ENCODE measurements at places on chromosomes 3 and 15.
A peak's percentile ranks its signal among the peaks of the same experiment; 100 is the strongest.

DNA sequence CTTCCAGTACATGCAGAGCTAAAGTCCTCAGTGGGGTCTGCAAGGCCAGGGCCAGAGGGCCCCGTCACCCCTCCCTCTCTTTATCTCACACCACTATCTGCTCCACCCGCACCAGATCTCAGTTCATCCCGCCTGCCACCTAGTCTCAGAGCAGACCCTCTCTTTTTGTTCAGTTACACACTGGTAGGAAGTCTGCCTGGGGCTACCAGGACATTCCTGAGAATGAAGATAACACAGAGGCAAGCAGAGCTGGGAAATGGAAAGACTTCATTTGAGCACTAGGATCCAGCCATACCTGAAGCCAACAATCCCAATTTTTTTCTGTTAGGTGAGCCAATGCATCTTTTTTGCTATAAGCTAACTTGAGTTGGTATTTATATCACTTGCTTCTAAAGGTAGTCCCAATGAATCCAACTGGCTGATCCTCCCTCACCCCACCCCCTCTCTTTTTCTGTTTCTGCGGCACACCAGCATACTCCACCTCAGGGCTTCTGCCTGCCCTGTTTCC is 24.5 kb downstream of the ATP2B2 start:
- DNase-seq = no peak

- no peak for DNase-seq
These were observed 31.5 kb upstream of the MLF1 start for GRCh38 chr3:158539414-158540014.

DNA sequence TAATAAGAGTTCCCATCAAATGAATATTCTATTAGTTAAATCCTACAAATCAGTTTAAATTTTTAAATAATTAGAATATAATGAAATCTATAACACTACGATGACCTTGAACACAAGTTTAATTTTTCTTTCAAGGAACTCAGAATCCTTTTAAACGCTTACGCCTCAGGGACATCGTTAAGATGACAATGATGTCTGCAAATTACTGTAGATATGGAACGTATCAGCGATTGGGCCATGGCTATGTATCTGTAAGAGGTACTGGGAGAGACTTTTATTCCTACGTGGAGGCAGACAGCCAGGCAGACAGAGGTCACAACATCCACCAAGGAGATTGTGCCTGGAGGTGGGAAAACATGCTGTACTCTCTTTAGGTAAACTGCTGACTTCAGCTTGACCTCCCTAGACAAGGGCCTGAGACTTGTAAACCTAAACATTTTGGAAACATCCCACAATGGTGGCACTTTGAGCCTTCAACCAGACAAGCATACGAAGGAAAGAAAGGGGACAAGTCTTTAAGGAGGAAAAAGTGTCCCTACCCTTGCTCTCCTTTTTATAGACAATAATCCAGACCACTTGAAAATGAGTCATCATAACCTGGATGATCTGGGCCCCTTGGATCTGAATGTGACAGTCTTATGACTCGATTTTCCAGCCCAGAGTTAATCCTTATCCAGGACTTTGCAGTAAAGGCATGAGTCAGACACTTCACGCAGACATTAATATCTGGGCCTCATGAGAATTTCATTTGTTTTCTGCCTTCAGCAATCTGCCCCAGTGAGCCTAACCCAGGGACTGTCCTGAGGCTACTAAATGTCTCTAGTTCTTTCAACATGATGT is 6.8 kb upstream of the LDHAL6B start:
- no peak for DNase-seq

DNA sequence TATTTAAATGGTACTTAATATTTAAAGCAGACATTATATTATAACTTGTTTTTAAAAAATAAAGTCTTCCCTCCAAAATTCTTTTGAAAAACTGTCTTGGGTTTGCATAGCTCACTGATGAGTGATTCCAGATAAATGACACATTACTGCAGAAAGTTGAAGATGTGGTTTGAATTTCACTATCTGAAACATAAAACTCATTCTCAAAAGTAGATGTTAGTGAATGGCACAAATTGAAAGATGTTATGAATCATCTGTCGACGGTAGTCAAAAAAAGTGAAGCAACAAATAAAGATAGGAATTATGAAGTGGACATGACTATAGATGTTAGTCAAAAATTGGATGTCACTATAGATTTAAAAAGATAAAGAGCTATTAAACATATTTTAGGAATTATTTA is 280.5 kb downstream of the GAP43 start:
- DNase-seq = no peak

DNA sequence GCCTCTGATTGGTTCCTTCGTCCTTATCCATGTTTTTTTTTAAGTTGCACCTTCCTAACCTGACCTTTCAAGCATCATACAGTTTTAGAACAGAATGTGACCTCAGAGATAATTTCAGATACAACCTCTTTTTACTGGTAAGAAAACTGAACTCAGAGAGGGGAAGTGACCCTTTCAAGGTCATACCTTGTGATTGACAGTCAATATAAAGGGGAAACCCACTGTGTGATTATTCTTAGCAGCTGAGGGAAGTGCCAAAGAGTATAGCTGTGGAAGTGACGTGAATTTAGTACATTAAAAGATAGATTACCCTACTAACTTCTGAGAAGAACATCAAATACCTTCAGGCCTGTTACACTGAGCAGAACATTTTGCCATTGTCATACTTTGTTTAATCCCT is 319.4 kb downstream of the NEK10 start:
- no peak for DNase-seq

- DNase-seq = no peak
These were observed 258.4 kb upstream of the ZNF717 start for GRCh38 chr3:76043746-76044145.

DNA sequence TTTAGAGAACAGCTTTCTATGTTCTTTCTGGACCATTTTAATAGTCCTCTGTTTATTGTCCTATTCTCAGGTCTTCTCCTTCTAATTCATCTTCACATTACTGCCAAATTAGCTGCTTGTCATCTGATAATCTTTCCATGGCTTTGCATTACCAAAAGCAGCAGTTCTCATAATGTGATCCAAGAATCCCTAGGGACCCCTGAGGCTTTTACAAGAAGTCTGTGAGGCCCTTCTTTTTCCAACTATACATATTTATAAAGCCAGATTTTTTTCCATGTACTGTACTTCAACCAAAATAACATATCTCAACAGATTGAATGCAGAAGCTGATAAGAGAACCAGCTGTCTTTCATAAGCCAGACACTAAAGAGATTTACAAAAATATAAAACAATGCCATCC is 162.5 kb upstream of the BFSP2 start:
- DNase-seq = peak; percentile 24

- no peak for DNase-seq
These were observed 47.3 kb downstream of the AQP9 start for GRCh38 chr15:58185439-58185838.

- no peak for DNase-seq
These were observed 424.1 kb upstream of the KCNMB2 start for GRCh38 chr3:178112134-178112533.

- peak; percentile 100 for DNase-seq
These were observed 496 bp upstream of the STAG1 start for GRCh38 chr3:136752422-136753325.

- no peak for DNase-seq
These were observed 82.8 kb downstream of the MAGI1 start for GRCh38 chr3:65955792-65956477.

DNA sequence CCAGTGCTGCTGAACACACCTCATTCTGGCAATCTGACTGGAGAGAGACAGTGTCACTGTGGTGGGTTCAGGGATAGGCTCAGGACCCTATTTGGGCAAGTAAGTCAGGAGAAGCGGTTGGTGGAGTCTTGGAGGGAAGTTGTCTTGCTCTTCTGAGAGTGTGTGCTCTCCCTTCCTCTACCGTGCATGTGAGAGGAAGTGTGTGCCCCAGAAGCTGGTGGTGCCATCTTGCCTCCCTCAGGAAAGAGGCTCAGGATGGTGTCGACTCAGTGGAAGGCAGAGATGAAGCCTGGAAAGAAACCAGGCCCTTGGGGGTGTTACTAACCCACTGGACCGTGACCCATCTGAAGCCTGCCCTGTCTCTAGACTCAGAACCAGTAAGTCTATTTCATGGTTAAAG is 6.8 kb upstream of the RARRES1 start:
- no peak for DNase-seq

GRCh38 chr3:148202386-148202785 is 495.3 kb upstream of the AGTR1 start:
- DNase-seq = no peak

All from left lung (tissue), 14 donors.